RCC 7860 (cell line): ENCODE measurements at places on chromosomes 3 and 15.
A peak's percentile ranks its signal among the peaks of the same experiment; 100 is the strongest.

DNA sequence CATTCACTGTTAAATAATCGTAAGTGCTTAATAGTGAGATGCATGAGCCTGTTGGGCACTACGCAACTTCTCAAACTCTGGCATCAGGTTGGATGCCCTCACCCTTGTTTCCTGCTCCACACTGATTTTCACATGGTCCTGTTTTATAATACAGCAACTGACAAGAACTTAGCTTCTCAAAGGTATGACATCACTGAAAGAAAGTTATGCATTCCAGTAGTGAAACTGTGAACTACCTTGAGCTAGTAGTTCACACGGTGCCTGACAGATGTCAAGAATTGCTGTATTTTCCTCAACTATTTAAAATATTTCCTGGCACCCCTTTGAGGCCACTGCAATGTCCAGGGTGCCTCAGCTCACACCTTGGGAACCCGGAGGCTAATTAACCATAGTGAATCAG, 327.5 kb downstream of the RORA start:
- no peak for DNase-seq

DNA sequence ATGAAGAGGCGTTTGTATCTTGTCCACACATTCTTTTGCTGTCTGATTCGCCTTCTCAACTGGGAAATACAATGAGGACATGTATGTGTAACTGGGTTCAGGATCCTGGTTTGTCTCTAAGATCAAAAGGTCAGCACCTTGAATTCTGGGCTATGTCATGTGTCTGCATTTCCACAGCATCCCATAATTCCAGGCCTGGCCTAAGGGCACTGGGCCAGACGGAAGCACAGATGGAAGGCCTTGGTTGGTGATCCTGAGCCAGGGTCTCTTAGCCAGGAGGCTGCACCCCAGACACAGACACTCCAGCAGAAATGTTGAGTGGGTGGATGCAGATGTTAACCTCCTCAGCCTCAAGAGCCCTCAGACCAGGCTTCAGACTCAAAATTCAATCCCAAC, 23.7 kb upstream of the HERC1 start:
- DNase-seq = no peak

GRCh38 chr3:88033808-88034207, 25.0 kb downstream of the CGGBP1 start:
- DNase-seq = no peak

DNA sequence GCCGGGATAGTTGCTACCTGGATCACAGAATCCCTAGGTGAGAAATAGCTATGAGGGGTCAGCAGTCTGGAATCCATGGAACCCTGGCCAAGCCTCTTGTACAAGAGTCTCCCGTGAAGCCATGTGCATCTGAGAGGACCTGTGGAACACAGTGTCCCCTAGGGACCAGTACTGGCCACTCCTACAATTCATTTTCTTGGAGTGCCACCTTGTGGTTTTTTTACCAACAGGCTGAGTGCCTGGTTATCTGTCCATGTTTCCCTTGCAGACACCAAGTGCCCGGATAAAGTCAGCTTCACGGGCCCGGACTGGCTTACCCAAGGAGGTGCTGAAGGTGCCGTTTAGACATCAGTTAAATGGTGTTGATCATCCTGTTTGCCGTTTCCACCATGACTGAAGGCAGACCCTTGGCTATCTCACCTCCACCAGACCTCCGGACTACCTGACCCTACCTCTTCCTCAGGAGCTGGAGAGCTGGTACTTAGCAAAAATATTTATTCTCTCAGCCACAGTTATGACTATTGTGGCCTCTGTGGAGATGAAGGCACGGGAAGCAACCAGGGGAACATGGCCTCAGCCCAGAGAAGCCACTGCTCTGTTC, 93.9 kb downstream of the RBPMS2 start:
- peak; percentile 63 for DNase-seq
